ENCODE measurements at places on chromosomes 16 and 17.

DNA sequence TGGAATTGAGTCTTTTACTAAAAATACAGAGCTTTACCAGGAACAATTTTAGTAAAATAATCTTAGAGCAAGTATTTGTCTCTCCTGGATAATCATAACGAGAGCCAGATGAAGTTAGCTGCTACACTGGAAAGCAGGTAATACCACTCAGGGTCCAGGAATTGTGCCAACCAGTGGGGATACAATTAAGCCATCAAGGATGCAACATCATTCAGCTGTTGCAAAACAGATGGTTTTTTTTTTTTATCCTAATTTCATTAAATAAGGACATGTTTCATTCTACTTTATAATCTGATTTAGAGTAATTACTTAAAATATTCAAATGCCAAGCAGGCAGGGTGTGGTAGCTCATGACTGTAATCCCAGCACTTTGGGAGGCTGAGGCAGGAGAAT, 10.2 kb downstream of the MMD start:
- DNase-seq = no peak

DNA sequence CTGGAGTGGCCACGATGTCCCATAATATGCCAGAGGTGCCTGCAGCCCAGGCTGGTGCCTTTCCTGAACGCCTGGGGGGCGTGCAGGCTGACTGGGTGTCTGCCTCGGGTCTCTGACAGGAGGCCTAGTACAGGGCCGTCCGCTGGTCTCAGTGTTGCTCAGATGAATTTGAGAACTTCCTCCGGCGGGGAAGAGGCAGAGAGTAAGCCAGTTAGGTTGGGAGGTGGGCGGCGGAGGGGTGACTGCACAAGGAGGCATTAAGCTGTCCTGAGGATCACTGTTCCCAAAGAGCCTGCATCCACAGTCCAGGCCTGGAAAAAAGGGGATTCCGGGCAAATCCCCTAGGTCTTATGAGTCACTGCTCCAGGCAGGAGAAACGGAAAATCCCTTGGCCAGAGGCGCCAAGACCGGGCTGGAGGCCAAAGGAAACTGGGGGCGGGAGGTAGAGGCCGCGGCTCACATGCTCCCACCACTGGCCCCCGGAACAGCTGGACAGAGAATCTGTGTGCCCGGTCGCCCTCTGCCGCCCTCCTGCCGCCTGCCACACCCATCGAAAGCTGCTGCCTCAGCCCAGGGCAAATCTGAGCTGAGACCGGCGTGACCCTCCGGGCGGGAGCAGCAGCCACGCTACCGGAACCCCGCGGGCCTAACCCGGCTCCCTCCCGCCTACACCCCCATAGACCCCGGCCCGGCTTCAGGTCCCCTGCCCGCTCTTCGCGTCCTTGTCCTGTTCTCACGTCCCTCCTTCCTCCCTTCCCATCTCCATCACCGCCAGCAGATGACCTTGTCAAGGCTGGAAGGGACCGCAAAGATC, 1.2 kb downstream of the TRIM47 start:
- peak; percentile 98 for DNase-seq

GRCh38 chr17:48162946-48163506, 55.5 kb downstream of the SNX11 start:
- peak; percentile 8 for DNase-seq

DNA sequence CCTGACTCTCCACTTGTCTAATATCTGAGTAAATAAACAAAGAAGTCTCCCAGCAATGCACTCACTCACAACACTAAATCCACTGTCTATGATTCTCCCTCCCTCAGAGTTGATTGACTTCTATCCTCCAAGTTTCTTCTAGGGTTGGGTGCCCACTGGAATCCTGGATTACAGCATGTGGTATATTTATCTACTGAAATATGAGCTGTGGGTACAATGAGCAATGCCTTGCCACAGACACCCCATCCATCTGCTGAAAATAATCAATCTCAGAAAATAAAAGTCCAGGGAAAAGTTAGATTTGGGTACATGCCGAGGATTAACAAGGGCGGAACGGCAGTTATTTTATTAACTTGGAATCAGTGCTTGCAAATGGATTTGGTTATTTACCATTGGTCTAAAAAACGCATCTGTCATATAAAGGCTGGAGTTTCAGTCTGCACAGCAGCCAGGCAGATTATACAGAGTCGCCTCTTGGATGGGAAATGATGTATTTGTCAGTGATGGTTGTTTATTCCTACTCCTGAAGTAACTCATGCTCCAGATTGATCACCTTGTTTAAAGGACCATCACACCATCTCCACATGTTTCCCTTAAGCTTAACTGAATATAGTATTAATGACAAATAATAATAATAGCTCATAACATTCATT, 193.9 kb upstream of the SOX9 start:
- no peak for DNase-seq

GRCh38 chr16:87845213-87845612, 24.1 kb downstream of the SLC7A5 start:
- DNase-seq = no peak

DNA sequence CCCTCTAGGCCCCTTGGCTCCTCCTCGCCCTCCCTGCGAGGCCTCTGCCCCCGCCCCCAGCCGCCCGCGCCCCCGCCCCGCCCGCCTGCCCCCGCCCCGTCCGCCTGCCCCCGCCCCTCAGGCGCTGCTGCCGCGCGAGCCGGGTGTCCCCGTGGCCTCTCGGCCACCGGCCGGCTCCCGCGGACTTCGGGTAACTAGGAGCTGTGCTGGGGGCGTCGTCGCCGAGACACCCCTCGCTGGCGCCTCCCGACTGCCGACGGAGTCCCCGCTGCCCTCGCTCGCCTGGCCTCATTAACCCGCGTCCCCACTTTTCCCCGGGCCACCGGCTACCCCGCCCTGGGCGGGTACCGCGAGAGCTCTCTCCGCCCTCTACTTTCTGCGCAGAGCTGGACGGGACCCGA, at the start of gene TLCD1:
Gene TLCD1, minus strand, starts transcription at position 8 of the 401 bp plus-strand sequence. CDS start 136 bp downstream, outside the sequence.
- peak; percentile 74 for DNase-seq

- DNase-seq = no peak
These were observed 5.8 kb downstream of the ARMC7 start for GRCh38 chr17:75115555-75115954.

- DNase-seq = peak; percentile 33
These were observed 692 bp upstream of the SOCS1 start for GRCh38 chr16:11256661-11257130.

- DNase-seq = no peak
These were observed 121.1 kb downstream of the IRX5 start for GRCh38 chr16:55051571-55052347.

DNA sequence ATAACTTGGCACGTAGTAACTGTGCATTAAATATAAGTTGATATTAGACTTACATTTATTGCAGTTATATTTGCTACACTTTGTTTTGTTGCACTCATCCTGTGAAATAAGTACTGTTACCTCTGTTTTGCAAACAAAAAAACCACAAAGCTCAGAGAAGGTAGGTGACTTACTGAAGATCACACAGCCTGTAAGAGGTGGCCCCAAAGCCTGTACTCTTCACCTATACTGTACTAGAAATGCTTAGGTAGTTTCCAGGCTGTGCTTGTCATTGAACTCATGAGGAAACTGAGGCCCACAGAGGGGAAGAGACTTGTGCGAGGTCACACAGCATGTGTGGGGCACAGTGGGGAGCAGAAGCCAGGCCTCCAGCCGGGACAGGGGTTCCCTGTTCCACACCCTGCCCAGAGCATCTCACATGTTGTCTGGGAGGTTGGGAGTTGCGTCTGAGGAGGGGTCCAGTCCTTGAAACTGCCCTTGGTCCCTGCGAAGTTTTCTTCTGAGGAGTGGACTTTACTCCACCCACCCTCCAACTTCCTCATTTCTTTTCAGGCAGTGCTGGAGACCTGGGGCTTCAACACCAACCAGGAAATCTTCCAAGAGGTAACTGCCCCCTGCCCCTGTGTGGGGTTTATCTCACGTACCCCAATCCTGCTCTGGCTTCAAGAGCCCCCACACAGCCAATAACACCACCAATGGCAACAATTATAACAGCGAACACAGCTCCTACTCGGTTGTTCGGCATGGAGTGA, 13.0 kb downstream of the CETP start:
- no peak for DNase-seq

DNA sequence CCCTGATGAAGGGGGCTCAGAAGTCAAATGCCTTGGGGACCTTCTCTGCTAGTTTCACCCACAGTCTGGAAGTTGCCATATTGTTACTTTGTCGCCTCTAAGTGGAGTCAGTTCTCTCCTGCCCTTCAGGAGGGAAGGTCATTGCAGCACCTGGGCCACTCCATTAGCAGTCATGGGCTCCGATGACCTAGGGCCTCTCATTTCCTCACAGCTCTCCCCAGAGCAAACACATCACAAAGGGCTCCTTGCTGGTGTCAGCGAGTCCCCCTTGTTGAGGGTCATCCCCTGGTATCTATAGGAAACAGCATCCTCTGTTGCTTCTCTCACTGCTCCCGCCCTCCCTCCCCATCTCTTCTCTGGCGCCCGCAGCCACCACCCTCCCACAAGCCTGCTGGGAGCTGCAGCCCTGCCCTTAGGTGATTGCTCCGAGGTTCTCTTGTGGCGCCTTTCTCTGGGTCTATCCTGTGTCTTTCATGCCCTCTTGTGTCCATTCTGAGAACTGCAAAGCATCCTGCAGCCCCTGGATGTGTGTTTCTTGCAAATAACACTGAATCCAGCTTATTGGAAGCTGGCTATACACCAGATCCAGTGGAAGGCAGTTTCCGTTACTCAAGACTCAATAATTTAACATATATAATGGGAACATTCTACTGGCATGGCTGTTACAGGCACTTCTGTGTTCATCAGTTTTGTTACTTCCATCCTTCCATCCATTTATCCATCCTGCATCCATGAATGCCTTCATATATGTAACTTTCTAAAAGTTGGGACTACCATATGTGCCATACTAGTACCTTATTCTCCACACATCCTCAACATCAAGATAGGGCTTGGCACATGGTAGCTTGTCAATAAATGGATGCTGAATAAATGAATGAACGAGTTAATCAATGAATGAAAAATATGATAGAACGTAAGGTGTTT, 21.2 kb downstream of the PDILT start:
- peak; percentile 69 for DNase-seq

GRCh38 chr16:67943619-67944504, at the start of gene LCAT:
Gene LCAT (minus strand): TSS chr16:67944120. CDS start chr16:67944101, 19 bp downstream.
- DNase-seq = no peak

GRCh38 chr16:52647588-52647987, 100.6 kb upstream of the TOX3 start:
- no peak for DNase-seq

- peak; percentile 47 for DNase-seq
These were observed 6.2 kb downstream of the SLC12A3 start for GRCh38 chr16:56871172-56871593.

GRCh38 chr17:15954222-15954621, 9.3 kb downstream of the ADORA2B start:
- DNase-seq = peak; percentile 85

DNA sequence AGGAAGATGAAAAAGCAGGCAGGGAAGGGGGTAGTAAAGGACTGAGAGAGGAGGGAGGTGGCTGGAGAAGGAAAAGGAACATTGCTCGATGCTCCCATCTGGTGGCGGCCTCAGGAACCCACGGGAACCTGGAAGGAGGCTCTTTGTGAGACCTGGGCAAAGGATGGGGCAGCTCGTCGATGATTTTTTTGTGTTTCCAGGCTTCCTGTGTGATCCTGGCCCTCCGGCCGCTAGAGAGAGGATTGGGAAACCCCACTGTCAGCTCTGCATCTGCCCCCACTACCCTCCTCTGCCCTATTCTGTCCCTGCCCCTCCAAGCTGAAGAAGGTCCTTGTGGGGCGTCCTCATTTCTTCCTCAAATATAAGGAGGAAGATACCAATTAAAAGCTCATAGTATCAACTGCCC, 6.6 kb downstream of the WFIKKN2 start:
- DNase-seq = peak; percentile 78

DNA sequence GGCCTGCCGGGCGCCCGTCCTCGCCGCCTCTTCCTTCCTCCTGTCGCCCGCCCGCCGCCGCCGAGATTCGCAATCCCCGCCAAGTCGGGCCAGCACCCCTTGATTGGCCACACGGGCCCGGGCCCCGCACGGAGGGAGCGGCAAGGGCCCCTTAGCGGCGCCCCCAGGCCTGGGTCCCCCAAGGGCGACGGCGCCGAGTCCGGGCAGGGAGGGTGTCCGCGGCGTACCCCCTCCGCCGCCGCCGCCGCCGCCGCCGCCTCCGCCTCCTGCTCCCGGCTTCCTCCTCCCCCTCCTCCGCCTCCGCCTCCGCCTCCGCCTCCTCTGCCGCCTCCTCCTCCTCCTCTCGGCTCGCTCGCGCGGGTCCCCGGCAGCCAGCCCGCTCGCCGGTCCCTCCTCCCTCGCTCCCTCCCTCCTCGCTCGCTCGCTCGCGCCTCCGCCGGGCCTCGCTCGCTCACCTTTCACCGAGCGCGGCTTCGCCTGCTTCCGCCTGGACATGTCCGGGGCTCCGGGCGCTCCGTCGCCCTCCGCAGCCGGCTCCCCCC, 561 bp downstream of the ZNF423 start:
- peak; percentile 82 for DNase-seq

GRCh38 chr16:3819175-3819527, 61.4 kb downstream of the CREBBP start:
- no peak for DNase-seq

GRCh38 chr17:82110298-82110697, 12.3 kb upstream of the FASN start:
- DNase-seq = no peak

- DNase-seq = peak; percentile 58
These were observed 75.2 kb upstream of the KSR1 start for GRCh38 chr17:27381007-27381501.
